ENCODE measurements at places on chromosomes 7 and 10. TPM values are rescaled to one million over a fixed set of nuclear protein-coding genes. Genes with fewer than 3 reads are reported as not detected.

Gene UPK3BL2
- 14.8 TPM for total RNA-seq

Gene OR9A2
- total RNA-seq, result not detected

Gene EGFR
- total RNA-seq, result 46.6 TPM

Gene CCDC172
- total RNA-seq, result not detected

Gene TSC22D4
- 48.4 TPM for total RNA-seq

Gene WEE2
- total RNA-seq, result 0.20 TPM

Gene BICC1
- total RNA-seq, result 23.5 TPM

Gene ZSCAN25
- 21.1 TPM for total RNA-seq

Gene AGAP3
- 60.0 TPM for total RNA-seq

Gene SAP25
- total RNA-seq, result 7.5 TPM

Gene BEND7
- 22.3 TPM for total RNA-seq

Gene RET
- total RNA-seq, result 0.46 TPM

Gene NPVF
- total RNA-seq, result not detected

Gene SFRP4
- 121 TPM for total RNA-seq

Measured in ovary (tissue), 10 donors.